ENCODE measurements at places on chromosomes 2 and 18.

- no peak for DNase-seq
These were observed 90.6 kb downstream of the USP34 start for GRCh38 chr2:61380056-61380881.

GRCh38 chr2:236735825-236736238 is 166.2 kb downstream of the ACKR3 start:
- no peak for DNase-seq

DNA sequence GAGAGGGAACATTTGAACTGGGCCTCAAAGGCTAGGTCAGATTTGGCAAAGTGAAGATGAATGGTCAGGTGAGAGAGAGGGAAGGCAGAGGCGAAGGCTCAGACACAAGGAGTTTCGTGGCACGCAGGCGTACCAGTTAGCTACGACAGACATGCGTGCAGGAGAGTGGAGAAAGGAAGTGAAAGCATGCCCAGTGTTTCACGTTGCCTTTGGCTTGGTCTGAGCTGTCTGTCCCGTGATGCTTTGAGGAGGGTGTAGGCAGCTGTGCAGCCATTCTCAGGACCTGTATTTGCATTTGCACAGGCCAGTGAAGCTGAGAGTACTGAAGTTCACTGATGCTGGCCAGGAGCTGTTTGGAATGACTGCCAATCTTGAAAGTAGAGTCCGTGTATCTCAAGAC is 69.5 kb downstream of the HNRNPLL start:
- no peak for DNase-seq

DNA sequence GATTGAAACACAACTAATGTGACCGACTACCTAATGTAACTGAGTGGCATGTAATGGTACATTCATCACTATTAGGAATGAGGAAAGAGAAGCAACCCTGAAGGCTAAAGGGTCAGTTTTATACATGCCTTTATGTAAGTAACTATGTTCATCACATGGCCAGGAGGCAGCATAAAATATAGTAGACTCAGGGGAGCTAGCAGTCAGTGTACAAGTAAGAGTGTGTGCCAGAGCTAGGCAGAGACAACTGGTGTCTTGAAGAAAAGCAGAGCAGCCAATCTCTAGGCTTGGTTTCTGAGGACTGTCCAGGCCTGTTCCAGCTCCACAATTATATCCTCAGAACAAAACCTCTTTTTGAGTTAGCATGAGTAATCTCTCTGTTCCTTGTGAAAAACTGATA is 18.1 kb downstream of the SMAD2 start:
- DNase-seq: no peak
